ENCODE measurements at places on chromosomes 5 and 9.

DNA sequence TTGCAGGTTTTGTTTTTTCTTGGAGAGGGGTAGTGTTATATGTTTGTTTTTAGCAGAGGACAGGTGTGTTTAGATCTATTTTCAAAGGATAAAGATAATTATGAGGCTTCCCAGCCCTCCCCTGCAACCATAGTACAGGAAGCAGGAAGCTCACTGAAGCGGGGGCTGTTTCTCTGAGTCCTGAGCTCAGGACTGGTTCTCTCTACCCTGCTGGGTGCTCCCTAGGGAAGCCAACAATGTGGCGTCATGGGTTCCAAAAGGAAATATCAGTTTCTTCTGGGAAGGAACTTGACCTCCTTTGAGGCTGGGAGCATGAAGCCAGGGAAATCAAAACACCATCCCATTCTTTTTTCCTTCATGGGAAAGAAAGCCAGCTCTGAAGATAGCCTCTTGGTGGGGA, 62.2 kb downstream of the RAD23B start:
- DNase-seq = no peak

DNA sequence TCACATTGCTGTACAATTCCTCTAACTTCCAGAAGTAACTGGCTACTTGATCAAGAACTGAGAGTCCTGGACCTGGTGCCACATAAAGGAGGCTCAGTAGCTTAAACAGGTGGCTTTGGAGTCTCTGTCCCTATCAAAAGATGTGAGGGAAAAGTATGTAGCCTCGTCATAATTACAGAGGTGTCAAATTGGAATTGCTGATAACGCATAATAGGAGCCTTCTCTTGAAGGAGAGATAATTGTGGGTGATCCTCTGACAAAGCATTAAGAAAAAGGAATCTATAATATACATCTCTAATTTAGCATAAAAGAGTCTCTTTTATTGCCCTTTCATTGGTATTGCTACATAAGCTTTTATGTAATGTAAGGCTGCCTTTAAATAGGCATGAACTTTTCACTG, 1246.4 kb upstream of the CDH9 start:
- no peak for DNase-seq

DNA sequence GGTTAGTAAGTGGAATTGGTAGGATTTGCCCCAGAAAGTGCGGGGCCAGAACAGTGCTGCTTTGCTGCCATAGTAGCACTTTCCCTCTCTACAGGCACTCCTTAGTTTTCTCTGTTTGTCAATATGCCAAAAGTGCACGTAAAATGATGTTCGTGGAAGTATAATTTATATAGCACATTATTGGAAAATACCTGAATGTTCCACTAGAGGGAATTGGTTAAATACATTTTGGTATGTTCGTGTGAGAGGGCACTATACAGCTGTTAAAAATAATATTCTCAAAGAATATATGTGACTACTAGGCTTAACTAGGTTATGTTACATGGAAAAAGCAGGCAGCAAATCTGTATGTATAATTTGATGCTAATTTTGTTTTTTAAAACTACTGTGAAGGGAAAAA, 184.0 kb upstream of the GDNF start:
- DNase-seq = no peak

- no peak for DNase-seq
These were observed 535.3 kb downstream of the PDE4D start for GRCh38 chr5:59358005-59358861.

DNA sequence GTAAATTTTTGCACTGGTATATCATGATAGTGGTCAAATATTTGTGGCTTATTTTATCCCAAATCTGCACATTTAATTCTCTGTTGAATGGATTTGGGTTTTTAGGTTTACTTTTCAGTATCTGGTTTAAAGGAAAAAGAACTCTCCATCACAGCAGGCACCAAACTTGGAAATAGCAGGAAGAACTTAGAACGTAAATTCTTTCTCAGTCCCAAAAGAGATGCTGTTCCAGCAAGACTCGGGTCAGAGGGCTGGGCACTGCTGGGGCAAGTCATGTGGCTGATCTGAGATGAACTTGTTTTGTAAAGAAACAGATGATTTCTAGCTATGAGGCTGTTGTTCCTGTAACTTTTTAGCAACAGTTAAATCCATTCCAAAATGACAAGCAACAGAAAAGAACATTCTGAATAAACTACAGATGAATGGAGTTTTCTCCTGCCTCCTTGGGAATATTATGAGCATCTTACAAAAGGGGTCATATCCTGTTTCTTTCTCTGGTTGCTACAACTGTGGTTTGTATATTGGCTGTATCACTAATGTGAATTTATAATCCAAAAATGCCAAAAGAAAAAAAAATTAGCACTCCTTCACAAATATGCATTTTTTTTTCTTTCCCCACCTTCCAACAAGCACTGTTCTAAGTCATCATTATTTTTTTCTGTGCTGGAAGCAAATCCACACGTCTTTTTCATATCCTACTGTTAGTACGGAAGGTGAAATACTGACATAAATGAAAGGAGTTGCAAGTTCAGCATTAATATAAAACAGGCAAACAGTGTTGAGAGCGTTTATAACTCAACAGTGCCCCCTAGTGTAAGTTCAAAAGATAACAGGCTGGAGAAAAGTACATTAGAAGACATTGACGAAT, 31.1 kb downstream of the OR2K2 start:
- DNase-seq = peak; percentile 41

GRCh38 chr5:1876660-1877064, 6.1 kb downstream of the IRX4 start:
- no peak for DNase-seq

DNA sequence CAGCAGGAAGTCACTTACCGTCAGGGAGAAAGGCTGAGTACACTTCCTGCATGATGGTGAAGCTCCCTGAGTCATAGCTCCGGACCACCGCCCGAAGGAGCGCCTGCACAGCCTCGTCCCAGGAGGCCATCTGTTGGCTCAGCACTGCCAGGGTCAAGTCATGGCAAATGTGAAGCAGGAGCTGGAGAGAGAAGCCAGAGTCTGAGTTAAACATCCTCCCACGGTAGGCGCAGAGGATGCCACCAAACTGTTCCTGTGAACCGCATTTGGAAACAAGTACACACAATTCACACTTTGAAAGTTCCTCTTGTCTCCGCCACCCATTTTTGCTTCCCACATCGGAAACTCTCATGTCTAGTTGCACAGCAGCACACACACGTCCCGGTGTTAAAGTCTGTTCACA, 33.9 kb downstream of the CNOT8 start:
- DNase-seq = no peak

DNA sequence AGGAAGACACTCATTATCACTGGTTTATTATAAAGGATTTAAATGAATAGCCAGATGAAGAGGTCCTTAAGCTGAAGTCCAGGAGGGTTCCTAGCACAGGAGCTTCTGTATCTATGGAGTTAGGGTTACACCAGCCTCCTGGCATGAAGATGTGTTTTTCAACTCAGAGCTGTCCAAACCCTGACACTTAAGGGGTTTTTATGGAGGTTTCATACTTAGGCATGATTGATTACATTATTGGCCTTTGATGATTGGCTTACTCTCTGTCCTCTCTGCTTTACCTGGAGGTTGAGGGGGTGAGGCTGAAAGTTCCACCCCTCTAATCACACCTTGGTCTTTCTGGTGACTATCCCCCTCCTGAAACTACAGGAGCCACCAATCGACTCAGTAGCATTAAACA, 84.9 kb upstream of the ZNF169 start:
- DNase-seq = no peak

DNA sequence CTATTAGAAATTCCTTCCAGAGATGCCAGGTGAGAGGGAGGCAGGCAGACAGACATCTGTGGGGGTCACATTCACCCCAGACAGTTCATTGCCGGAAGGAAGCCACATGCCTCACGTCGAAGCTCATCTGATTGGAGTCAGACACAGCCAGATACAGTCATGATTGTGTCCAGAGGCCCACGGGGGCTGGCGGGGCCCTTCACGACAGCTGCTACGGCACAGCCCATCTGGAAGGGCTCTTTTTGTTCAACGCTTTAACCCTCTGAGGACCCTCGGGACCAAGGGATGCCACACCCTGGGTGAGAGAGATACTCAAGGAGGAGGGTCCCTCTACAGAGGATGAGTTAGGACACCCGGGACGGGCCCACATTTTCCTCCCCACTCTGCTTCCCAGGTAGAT, 31.9 kb upstream of the GABRP start:
- DNase-seq = peak; percentile 56

Measured in NCI-H226 (cell line).